ENCODE measurements at places on chromosomes 2 and 18. TPM values are rescaled to one million over a fixed set of nuclear protein-coding genes. Genes with fewer than 3 reads are reported as not detected.

The E2F6 gene
- total RNA-seq: 21.0 TPM

- DNase-seq: no peak
Observed at GRCh38 chr18:46046126-46046525, 25.9 kb downstream of the PSTPIP2 start.

DNA sequence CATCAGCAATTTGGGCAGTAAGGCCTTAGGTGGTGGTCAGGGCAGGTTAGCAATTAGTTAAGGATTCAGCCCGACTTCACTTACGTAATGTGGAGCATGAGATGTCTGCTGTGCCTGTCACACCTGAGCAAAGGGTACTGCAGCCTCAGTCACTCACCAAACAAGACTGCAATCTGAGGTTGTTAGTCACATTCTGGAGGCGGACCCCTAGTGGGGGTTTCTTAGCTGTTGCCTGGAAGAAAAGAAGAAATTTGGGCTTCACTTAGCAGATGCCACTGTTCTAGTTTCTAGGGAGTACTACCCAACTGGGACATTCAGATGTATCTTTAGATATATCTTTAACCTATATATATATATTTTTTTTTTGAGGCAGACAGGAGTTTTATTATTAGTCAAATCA is 529.9 kb downstream of the SLC4A3 start:
- DNase-seq: no peak

- no peak for DNase-seq
Observed at GRCh38 chr2:159176555-159176954, 109.9 kb downstream of the WDSUB1 start.

The ALK gene
- 0.08 TPM for total RNA-seq

- DNase-seq: peak; percentile 17
Observed at GRCh38 chr18:27685807-27686412, 491.0 kb downstream of the CDH2 start.

DNA sequence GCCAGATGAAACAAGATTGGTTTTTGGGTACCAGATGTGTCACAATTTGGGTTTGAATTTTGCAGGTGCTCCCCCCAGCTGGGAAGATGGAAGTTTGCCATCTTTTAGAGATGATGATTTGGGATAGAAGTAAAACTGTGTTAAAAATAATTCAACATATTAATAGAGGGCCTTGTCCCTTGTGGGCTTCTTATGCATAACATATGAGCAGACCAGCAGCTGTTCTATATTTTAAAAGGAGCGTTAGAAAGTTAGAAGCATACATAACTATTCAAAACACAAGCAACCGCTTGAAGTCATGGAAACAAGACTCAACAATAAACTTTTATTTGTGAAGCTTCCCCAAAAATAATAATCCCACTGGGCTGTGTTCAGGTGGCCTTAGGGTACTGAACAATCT is 62.8 kb downstream of the EFEMP1 start:
- no peak for DNase-seq

DNA sequence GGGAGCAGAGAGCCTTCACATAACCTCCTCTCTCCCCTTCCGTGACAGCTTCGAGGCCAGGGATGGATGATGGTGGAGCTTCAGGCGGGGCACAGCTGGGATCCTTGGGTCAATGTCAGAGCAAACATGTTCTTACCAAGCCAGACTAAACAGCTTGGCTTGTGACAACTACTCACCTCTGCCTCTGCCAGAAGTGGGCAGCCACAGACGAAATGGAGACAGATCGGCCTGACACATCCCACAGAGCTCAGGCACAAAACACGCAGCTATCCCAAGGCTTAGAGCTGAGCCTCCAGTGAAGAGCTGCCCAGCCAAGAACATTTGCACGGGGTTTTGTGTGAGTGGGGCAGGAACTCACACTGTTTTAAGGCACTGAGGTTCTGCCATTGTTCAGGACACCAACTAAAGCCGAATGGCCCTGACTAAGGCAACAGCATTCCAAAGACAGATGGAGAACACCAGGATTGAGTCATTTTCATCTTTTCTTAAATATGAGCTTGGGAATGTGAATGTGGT is 12.8 kb downstream of the PXDN start:
- no peak for DNase-seq

The SPC25 gene
- not detected for total RNA-seq

DNA sequence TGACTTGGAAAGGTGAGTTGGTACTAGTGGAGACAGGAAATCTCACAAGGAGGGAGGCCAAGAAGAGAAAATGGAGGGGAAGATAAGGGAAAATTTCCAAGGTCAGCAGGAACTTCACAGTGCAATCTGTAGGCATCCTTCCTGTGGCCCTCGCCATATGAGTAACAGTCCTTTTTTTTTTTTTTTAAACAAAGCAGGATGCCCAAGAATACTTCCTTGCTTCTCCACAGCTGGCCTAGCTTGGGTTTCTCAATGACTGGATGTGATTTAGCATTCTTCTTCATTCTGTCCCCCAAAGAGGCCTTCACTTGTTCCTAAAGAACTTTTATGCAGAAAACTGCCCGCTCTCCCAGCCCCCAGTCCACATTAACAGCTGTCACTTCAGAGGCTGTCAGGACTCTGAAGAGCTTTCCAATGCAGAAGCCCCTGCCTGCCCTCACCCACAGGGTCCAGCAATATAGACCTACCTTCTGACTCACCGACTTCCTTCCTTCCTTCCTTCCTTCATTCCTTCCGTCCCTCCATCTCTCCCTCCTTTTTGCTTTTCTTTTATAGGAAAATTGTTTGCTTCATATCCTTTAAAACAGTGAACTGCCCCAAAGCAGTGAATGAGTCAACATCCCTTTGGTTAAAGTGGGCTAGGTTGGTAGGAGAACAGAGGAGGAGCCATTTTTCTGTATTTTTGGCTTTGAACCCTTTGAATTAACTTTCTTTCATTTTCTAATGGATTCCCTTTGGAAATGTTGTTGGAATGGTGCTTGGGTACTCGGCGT is 172.0 kb downstream of the MGAT5 start:
- no peak for DNase-seq

- no peak for DNase-seq
Observed at GRCh38 chr2:72145658-72146329, 1.9 kb downstream of the CYP26B1 start.

GRCh38 chr2:118310681-118311429 is 222.6 kb downstream of the INSIG2 start:
- peak; percentile 3 for DNase-seq

The AMER3 gene
- total RNA-seq: not detected

GRCh38 chr2:26076001-26076587 is 42.2 kb downstream of the RAB10 start:
- DNase-seq: no peak

DNA sequence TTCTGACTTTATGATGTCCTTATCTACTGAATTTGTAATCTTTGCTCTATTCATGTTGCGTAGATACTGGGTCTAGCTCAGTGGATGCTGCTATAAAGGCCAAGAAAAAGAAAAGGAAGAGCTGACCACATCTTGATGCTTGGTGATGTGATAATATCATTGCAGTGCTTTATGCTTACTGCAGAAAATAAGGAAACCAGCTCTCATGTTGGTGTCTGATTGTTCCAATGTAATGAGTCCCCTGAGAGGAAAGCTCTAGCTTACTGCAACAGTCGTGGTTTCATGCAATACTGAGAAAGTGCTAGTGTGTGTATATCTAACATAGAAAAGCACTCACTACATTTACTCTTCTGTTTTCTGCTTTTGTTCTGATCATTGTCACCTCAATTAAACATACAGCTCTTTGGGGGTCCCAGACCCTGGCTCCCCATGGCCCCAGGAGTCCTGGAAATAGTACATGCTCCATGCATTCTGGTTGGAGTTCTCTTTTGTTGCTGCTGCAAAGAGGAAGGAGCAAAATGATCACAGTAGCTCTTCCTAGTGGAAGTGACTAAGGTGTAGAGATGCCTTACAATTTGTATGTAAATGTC is 338.8 kb downstream of the CYRIA start:
- no peak for DNase-seq

DNA sequence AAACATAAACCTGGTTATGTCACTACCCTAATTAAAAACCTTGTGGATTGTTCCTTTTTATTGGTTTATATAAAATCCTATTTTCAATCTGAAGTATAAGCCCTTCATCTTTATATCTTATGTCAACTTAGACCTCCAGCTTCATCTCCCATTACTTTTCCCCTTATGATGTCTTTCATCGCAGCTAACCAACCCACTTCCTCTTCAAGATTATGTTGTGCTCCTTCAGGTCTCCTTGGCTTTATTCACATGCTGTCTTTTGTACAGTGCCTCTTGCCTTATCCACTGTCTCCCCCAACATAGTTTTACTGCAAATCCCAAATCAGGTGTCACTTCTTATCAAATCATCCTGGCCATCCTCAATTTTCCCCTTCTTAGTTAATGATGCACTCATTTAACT is 25.9 kb downstream of the MBD5 start:
- no peak for DNase-seq

The SCN1A gene
- not detected for total RNA-seq

GRCh38 chr2:69375494-69376353 is 11.3 kb downstream of the GFPT1 start:
- no peak for DNase-seq

- DNase-seq: no peak
Observed at GRCh38 chr18:49681387-49681786, 119.5 kb downstream of the LIPG start.

DNA sequence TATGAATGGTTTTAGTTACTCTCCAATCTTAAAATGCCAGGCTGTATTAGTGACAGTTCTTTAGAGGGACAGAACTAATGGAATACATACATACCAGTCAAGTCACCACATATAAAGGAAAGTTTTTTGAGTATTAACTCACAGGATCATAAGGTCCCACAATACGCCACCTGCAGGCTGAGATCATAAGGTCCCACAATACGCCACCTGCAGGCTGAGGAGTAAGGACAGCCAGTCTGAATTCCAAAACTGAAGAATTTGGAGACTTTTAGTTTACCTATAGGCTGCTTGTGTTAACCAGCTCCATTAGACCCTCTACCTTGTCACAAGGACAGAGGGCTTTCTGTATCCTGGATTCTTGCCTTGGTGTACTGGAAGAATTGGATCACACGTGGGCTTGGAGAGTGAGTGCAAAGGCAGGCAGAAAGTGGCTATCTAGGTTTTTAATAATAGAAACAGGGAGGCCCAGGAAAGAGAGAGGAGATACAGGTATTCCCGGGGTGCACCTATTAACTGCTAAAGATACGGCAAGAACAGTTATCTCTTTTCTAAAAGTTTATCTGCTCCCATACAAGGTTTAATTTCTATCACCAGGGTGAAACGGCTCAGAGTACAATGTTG is 234.9 kb upstream of the CYRIA start:
- DNase-seq: no peak

GRCh38 chr2:134233728-134234136 is 20.1 kb upstream of the MGAT5 start:
- DNase-seq: no peak

The TCF23 gene
- total RNA-seq: not detected

The ZNF396 gene
- 5.3 TPM for total RNA-seq

DNA sequence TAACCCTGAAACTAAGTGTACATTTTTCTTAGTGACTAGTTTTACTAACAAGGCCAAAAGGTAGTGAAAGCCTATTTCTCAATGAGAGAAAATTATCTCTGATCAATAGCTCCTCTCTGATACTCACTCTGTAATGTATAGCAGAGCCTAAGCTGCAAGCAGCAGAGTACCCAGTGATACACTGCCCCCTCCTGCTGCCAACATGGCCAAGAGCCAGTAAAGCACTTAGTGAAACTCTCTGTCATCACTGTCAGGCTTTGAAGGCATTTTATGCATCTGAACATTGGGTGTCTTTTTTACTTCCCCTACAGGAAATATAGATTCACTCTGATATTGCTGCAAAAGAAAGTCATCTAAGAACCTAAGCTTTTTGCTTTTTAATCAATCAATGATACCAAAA is 784.1 kb upstream of the CDH7 start:
- DNase-seq: peak; percentile 42

DNA sequence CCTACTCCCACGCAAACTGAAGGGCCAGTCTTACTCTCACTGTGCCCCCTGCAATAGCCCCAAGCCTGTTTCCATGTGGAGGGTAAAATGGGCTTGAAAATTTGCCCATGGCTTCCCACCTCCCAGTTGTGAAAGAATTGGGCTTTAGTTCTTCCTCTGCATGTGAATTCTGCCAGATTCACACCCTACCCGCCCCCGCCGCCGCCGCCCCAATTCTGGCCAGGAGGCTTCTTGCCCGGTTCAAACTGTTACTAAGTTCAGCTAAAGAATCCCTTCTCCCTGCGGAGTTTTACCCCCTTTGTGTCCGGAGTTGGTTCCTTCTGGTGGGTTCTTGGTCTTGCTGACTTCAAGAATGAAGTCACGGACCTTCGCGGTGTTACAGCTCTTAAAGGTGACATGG is 25.5 kb upstream of the SAP130 start:
- DNase-seq: no peak

DNA sequence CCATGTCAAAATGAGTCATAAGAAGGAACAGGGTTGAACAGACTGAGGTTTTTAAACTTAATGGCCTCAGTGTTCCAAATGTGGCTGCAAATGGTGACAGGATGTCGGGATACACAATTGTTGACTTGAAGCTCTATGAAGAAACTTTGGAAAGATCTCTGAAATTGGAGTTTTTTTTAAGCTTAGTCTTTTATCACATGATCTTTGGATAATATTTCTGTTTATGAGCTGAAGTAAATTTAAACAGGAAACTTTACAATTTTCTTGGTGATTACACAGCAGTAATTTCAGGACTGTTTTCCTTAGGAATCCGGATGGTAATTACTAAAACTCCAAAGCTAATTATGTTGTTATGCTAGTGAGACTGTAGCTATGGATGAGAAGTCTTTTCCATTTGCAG is 199.1 kb upstream of the NRXN1 start:
- DNase-seq: no peak

GRCh38 chr2:217163987-217164386 is 304.1 kb upstream of the TNP1 start:
- no peak for DNase-seq

- peak; percentile 54 for DNase-seq
Observed at GRCh38 chr2:620004-620403, 57.2 kb downstream of the TMEM18 start.

DNA sequence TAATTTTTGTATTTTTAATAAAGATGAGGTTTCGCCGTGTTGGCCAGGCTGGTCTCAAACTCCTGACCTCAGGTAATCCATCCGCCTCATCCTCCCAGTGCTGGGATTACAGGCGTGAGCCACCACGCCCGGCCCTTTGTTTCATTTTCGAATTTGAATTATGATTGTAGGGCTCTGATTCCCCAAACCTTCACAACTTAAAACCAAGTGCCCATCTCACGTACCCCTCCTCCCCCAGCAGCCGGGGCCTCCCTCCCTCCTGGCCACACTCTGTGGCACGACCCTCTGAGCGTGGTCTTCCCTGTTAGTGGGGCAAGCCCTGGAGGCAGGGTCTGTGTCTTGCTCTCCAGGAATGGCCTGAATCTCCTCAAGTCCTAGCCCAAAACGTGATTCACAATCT is 166.5 kb downstream of the ASB1 start:
- DNase-seq: no peak

- DNase-seq: no peak
Observed at GRCh38 chr2:199259671-199260070, 198.1 kb downstream of the SATB2 start.

DNA sequence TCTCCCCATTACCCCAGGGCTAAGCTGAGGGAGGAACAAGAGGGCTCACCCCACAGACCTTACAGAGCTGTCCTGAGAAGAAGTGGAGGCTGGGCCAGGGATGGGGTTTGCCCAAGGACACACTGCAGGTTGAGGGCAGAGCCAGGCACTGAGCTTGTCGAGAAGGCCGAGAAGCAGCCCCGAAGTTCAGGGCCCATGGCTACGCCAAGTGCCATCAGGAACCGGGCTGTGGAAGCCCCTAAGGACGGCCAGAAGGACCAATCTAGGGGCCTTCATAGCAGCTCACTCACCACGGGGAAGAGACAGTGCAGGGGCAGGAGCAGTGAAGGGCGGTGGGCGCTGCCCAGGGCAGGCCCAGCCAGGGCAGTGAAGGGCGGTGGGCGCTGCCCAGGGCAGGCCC is 18.6 kb upstream of the AGXT start:
- DNase-seq: no peak
